ENCODE measurements at places on chromosomes 5 and 9. TPM values are rescaled to one million over a fixed set of nuclear protein-coding genes. Genes with fewer than 3 reads are reported as not detected.

Gene ACTBL2
- total RNA-seq, result not detected

Gene ARL14EPL
- total RNA-seq, result 0.58 TPM

Gene HMMR
- total RNA-seq, result 31.0 TPM

Gene DIPK1B
- 242 TPM for total RNA-seq

Gene DBH
- not detected for total RNA-seq

Gene BARHL1
- not detected for total RNA-seq

Gene FREM1
- total RNA-seq, result 0.29 TPM

GRCh38 chr5:173238312-173239232 lies 3.6 kb upstream of the NKX2-5 start:
- H3K36me3 ChIP-seq, result no peaks in the 10 kb centered on the region
- H3K27ac ChIP-seq, result no peak overlapping the region
- DNase-seq, result no peak
- H3K27me3 ChIP-seq, result peaks cover 98% of the 10 kb centered on the region
- peaks cover 10% of the 10 kb centered on the region for H3K4me1 ChIP-seq

- H3K36me3 ChIP-seq, result no peaks in the 10 kb centered on the region
- no peaks in the 10 kb centered on the region for H3K4me1 ChIP-seq
- no peaks in the 10 kb centered on the region for H3K27me3 ChIP-seq
- H3K27ac ChIP-seq, result no peak overlapping the region
- H3K4me3 ChIP-seq, result no peak overlapping the region
These were observed 368.2 kb downstream of the HINT1 start for GRCh38 chr5:130796902-130797301.

- H3K27ac ChIP-seq, result no peak overlapping the region
- H3K36me3 ChIP-seq, result no peaks in the 10 kb centered on the region
- H3K4me1 ChIP-seq, result peaks cover 8% of the 10 kb centered on the region
- H3K27me3 ChIP-seq, result no peaks in the 10 kb centered on the region
These were observed 80.3 kb downstream of the CSNK1A1 start for GRCh38 chr5:149470942-149471341.

DNA sequence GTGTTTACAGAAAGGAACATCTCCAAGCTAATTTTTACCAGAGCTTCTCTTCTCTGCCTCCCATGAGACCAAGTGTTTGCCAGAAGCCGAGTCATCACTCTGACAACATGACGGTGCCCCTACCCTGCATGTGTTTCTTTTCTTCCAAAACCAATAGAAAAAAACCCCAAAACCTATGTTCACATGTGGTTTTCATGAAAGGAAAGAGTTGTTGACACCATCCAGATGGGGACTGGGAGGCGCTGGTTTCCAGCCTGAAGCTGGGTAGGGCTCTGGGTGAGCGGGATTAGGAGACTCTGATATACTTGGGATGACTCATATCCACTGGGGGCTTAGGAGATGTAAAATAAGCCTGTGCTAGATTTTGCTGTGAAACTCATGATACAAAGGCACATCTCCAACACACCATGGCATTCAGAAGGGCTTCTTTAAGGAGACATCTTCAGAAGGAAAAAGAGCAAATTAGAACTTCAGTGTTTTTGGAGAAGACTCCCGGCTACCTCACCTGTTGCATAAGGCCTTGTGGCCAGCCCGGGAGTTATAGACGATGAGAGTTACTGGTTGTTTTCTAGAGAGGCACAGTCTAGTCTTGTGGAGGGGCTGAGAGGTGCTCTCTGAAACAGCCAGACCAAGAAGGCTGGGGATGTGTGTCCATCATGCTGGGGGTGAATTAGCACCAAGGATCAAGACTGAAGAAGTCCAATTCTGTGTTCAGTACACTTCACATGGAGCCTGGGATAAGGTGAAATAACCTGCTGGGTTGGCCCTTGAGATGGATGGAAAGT lies 108.9 kb upstream of the LHFPL2 start:
- no peaks in the 10 kb centered on the region for H3K36me3 ChIP-seq
- H3K4me3 ChIP-seq, result no peak overlapping the region
- H3K4me1 ChIP-seq, result no peaks in the 10 kb centered on the region
- no peak overlapping the region for H3K27ac ChIP-seq
- no peak for DNase-seq
- H3K27me3 ChIP-seq, result no peaks in the 10 kb centered on the region

- peak within 1 kb of the TSS; percentile 68 for H3K27ac ChIP-seq
- peak; percentile 95 for DNase-seq
- H3K36me3 ChIP-seq, result no peaks in the 10 kb centered on the region
- peak within 1 kb of the TSS; percentile 66 for H3K4me3 ChIP-seq
- no peaks in the 10 kb centered on the region for H3K27me3 ChIP-seq
These were observed at the start of gene ZCCHC9 for GRCh38 chr5:81301271-81302015. Gene ZCCHC9 (plus strand): TSS chr5:81301587. CDS start chr5:81304758, 3,171 bp downstream.

DNA sequence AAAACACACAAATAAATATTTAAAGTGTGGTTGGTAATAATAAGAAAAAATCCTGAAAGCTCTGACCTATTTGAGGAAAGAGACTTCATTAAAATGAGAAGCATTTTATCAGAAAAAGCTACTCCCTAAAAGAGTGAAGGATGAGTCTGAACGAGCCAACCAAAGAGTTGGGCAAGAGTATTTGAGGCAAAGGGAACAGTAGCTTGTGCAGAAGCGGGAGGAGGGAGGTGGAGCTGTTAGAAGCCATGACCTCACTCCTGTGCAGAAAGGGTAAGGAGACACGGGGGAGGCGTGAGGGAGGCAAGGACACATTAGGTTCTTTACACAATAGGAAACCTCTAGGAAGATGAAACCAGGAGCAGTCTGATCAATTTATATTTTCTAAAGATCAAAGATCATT lies 29.4 kb downstream of the SH3RF2 start:
- H3K36me3 ChIP-seq, result no peaks in the 10 kb centered on the region
- no peak overlapping the region for H3K27ac ChIP-seq
- no peaks in the 10 kb centered on the region for H3K27me3 ChIP-seq
- no peak overlapping the region for H3K4me3 ChIP-seq
- H3K4me1 ChIP-seq, result no peaks in the 10 kb centered on the region

DNA sequence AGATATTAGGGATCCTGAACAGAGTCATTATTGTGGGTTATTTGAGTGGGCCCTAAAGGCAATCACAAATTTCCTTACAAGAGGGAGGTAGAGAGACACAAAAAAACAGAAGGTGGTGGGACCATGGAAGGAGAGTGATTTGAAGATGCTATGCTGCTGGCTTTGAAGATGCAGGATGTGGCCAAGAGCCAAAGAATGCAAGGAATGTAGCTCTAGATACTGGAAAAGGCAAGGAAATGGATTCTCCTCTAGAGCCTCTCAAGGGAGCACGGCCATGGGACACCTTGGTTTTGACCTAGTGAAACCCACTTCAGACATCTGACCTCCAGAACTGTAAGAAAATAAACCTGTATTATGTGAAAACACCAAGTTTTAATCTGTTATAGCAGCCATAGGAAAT lies 53.8 kb downstream of the TTC39B start:
- H3K4me1 ChIP-seq, result peaks cover 30% of the 10 kb centered on the region
- no peaks in the 10 kb centered on the region for H3K36me3 ChIP-seq
- H3K4me3 ChIP-seq, result no peak overlapping the region
- peak; percentile 24 for DNase-seq
- H3K27ac ChIP-seq, result no peak overlapping the region

DNA sequence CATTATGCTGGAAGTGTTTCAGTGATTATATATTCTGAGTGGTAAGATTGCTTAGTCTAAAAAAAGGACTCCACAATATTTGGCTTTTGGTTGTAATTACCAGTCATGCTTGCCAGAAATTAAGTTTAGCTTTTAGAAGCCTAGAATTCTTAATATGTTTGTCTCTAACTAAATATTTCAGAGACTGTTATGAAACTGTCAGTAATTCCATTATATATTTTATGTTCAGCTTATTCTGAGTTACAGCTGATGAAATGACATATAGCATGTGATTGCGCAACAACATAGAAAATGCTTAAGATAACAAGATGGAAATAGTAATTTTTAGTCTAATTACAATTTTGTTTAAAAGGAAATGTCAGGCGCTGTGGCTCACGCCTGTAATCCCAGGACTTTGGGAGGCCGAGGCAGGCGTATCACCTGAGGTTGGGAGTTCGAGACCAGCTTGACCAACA lies 44.2 kb downstream of the KIAA1958 start:
- H3K27me3 ChIP-seq, result no peaks in the 10 kb centered on the region
- no peak for DNase-seq
- no peaks in the 10 kb centered on the region for H3K36me3 ChIP-seq

DNA sequence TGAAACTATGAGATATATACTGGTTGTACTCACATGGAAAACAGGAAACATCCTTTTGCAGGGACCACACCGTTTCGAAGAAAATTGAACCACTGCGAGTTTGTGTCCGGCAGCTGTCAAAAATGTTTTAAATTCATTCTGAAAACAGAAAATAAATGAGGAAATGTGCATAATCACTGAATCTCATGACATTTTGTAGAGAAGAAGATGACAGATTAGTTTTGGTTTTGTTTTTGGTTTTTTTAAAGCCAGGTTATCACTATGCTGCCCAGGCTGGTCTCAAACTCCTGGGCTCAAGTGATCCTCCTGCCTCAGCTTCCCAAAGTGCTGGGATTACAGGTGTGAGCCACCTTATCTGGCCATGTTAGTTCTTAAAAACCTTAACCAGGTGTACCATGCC lies 3.5 kb downstream of the TXNDC8 start:
- no peaks in the 10 kb centered on the region for H3K4me1 ChIP-seq
- no peak overlapping the region for H3K27ac ChIP-seq
- no peak for DNase-seq
- no peaks in the 10 kb centered on the region for H3K27me3 ChIP-seq

DNA sequence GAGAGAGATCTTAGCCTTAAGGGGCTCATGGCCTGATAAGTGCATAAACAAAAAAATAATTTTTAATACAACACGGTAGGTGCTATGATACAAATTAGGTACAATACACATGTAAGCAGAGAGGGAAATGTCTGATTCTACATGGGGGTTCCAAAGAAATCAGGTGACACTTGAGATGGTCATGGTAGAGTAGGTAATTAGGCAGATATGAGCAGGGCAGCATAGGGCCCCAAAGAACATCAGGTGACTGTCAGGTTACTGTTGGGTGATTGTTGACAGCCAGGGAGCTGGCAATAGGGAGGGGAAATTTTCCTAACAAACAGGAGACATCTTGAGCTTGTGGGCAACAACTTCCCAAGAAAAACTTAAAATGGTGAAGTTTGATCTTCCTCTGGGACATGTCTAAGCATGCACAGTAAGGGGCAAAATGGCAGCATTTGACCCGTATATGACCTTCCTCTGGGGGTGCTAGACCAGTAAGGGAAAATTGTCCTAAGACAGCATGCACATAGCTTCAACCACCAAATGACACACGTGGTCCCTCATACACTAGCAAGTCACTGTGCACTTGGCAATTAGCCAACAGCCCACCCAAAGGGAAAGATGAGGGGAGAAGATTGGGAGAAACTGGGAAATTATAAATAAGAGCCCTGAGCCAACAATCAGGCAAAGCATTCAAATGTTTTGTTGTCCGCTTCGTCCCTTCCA lies 37.3 kb upstream of the TENT4A start:
- no peaks in the 10 kb centered on the region for H3K27me3 ChIP-seq
- no peak overlapping the region for H3K27ac ChIP-seq
- H3K36me3 ChIP-seq, result no peaks in the 10 kb centered on the region

GRCh38 chr5:133397348-133397747 lies 215.0 kb downstream of the FSTL4 start:
- DNase-seq, result no peak
- H3K36me3 ChIP-seq, result no peaks in the 10 kb centered on the region
- H3K4me3 ChIP-seq, result no peak overlapping the region
- H3K27ac ChIP-seq, result no peak overlapping the region

DNA sequence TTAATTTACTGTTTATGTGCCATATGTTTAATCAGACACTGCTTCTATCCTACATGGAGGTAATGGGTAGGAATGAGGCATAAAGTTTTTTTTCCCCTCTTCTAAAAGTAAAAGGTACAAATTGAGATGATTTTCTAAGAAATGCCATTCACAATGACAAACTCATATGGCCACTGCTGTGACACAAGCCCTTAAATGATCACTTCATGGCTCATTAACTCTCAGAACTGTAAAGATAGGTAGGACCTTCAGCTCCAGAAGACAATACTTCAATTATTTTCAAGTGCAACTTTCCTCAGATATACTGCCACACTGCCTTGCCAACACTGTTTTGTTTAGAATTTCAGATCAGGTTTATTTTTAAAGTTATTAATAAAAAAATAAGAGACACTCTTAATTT lies 362.9 kb upstream of the ZNF608 start:
- no peak overlapping the region for H3K27ac ChIP-seq
- no peaks in the 10 kb centered on the region for H3K36me3 ChIP-seq
- no peaks in the 10 kb centered on the region for H3K27me3 ChIP-seq
- DNase-seq, result no peak

DNA sequence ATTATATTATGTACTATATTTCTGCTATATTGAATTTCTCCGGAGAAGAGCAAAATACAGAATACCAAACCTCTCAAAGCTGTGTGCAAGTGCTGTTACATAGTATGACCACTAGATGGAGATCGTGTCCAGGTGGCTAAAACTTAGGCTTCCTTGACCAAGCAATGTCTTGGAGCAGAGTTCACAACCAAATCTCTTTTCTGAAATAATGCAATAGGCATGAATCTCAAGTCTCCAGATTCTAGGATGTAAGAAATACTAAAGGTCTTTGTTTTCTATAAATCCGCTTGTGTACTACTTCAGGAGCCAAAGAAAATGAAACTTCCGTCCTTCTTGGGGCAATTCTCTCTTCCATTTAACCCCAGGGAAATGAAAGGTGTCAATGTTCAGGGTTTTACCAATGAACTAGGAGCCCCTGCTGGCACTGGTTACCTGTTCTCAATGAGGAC lies 181.5 kb upstream of the RAI14 start:
- peaks cover 8% of the 10 kb centered on the region for H3K27me3 ChIP-seq
- no peaks in the 10 kb centered on the region for H3K36me3 ChIP-seq
- no peaks in the 10 kb centered on the region for H3K4me1 ChIP-seq
- H3K4me3 ChIP-seq, result no peak overlapping the region
- DNase-seq, result peak; percentile 64

GRCh38 chr9:27468462-27469110 lies 55.5 kb upstream of the IFNK start:
- no peak overlapping the region for H3K4me3 ChIP-seq
- no peaks in the 10 kb centered on the region for H3K27me3 ChIP-seq

GRCh38 chr5:141383345-141383744 lies 803 bp downstream of the PCDHGA7 start:
- no peak for DNase-seq
- H3K36me3 ChIP-seq, result no peaks in the 10 kb centered on the region
- H3K27ac ChIP-seq, result no peak overlapping the region
- peaks cover 63% of the 10 kb centered on the region for H3K27me3 ChIP-seq
- H3K4me3 ChIP-seq, result no peak overlapping the region

GRCh38 chr5:127236254-127236653 lies 54.3 kb upstream of the MEGF10 start:
- no peak overlapping the region for H3K4me3 ChIP-seq
- DNase-seq, result no peak
- H3K36me3 ChIP-seq, result no peaks in the 10 kb centered on the region
- H3K27me3 ChIP-seq, result no peaks in the 10 kb centered on the region
- no peak overlapping the region for H3K27ac ChIP-seq

GRCh38 chr5:82111191-82111590 lies 139.4 kb downstream of the ATG10 start:
- H3K36me3 ChIP-seq, result no peaks in the 10 kb centered on the region
- no peak overlapping the region for H3K27ac ChIP-seq
- no peak for DNase-seq

DNA sequence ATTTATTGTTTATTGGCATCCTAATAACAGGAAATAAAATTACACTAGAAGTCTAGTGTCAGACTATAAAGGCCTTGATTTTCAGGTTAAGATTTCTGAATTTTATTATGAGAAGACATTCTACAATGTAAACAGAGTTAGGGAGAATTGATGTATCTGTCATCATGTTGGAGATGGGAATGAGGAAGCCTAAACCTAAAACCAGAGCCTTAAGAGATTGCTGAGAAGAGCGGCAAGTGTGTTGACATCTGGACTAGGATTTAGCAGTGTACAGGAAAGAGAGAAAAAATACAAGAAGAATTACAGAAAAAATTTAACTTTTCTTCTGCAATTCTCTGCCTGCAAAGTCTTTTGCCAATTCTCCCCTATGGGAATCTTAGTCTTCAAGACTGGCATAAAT lies 525.5 kb downstream of the NR2F1-AS1 start:
- no peaks in the 10 kb centered on the region for H3K27me3 ChIP-seq
- DNase-seq, result no peak
- no peaks in the 10 kb centered on the region for H3K36me3 ChIP-seq
- H3K4me1 ChIP-seq, result no peaks in the 10 kb centered on the region
